RPMI7951 (cell line): ENCODE measurements at places on chromosomes 12 and 14.

DNA sequence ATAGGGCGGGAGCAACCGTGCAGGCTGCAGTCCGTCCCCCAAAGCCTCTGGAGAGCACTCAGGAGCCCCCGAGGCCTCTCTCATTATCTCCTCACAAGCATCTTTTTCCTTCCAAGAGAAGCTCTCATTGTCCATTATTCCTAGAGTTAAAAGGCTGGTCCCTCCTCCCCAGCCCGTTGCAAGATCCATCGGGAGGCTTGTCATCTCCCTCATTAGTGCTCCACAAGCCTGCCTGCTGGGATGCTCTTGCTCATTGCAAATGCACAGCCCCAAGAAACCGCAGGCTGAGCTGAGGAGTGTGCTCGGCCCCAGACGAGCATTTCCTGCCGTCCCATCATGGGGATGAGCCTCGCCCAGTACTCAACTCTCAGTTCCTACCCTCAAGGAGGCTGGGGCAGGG is 23.3 kb downstream of the NUAK1 start:
- peak; percentile 70 for DNase-seq

DNA sequence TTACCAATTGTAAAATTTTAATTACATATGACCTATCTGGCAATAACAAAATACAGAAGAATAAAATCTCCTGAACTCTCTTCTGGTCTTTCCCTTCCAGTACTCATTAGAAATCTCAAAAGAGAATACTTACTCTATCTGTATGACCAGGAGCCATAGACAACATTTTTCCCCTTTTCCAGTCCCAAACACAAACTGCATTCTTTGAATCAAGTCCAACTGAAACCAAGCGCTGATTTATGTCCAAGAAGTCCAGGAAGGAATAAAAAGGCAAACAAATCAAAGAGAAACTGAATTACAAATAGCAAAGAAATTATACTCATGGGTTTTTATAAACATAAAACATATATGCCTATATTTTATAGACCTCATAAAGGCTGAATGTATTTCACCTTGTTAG is 46.7 kb downstream of the EML5 start:
- DNase-seq: no peak

DNA sequence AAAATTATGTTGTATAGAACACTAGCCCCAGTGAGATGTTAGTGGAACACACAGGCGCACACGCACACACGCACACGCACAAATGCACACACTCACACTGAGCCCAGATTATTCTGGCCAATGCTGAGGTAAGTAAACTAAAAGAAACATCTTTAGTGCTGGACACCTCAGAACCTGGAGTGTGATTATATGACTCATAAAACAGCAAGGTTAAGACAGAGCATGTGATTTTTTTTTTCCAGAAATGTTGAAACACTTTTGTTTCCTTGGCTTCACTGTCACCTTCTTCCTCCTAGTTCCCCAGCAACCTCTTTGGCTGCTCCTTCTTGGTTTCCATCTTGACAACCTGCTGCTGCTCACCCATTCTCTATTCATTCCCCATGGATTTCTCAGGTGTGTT is 141.0 kb upstream of the ALG10B start:
- no peak for DNase-seq

DNA sequence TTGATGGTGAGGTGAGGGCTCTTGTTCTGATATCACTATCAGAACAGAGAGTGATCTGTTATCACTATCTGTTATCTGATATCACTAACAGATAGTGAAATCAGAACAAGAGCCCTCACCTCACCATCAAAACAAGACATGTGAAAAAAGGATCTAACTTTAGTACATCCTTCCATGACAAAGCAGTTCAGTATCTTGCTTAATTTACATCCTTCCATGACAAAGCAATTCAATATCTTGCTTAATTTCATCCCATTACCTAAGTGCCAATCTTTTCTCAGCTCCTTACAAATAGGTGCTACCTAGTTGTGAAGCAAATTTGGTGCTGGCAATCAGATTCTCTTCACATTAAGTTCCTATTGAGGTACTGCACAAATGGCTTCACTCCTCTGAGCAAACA is 1865.6 kb upstream of the FLRT2 start:
- no peak for DNase-seq

DNA sequence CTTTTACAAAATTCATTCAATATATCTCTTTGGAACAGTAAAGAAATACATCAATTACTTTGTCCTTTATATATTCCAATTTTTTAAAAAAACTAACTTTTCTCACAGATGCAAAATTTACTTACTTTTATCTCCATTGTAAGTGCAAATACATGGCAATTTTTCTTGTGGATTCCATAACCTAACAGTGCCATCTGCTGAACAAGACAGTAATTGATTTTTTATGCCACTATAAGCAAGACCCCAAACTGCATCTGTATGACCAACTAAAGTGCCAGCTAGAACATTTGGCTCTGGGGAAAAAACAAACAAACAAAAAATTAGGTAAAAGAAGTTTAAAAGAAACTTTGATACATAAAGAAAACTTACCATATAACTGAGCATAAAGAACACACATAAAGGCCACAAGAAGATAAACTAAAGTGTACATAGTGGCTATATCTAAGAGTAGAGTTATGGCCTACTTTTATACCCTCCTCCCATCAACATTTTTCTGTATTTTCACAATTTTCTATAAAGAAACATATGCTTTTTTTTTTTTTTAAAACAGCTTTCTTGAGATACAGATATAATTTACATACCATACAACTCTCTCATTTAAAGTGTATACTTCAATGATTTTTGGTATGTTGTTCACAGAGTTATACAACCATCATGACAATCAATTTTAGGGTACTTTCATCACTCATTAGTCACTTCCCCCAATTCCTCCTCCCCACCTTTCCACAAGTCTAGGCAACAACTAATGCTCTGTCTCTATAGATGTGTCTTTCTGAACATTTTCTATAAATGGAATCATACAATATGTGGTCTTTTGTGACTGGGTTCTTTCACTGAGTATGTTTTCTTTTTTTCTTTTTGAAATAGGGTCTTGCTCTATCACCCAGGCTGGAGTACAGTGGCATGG is 32.6 kb downstream of the COCH start:
- DNase-seq: peak; percentile 11

GRCh38 chr12:64054079-64054520 is 168.0 kb downstream of the KICS2 start:
- no peak for DNase-seq

DNA sequence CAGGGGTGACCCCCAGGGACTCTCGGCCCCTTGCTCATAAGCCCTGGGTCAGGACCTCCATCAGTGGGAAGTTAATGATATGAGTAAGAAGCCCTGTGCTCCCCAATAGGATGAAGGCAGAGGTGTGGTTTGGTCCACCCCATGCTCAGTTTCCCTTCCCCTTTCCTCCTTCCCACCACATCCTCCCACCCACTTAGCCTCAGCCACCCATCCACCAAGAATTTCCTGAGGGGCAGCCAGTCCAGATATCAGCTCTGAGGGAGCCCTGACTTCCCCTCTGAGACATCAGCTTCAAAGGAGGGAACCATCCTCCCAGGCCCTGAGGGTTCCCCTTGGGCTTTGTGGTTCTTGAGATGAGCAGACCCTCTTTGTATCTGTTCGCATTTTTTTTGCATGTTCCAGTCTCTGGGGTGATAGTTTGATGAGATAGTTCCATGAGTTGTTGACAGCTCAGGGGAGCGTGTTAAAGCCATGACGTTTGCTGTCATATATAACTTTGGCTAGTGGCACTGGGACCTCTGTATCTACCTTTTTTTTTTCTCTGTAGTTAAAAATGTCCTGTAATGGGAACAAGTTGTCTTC is 71.2 kb downstream of the LGMN start:
- DNase-seq: no peak

- peak; percentile 35 for DNase-seq
These were observed 131.8 kb upstream of the EEA1 start for GRCh38 chr12:93060666-93061472.

DNA sequence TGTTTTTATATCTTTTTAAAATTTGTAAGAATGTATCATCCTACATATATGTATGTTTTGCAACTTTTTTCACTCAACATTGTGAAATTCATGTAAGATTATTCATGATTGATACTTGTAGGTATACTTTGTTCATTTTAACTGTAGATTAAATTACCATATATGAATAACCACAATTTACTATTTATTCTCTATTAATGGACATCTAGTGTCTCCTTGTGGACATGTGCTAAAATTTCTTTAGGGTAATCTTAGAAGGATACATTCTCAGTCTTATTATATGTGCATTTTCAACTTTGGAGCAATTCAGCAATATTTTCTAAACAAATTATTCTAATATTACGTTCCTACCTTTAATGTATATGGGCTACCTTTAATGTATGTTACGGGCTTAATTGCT is 192.4 kb downstream of the FUT8 start:
- no peak for DNase-seq

- no peak for DNase-seq
These were observed 651 bp downstream of the PFKM start for GRCh38 chr12:48119834-48120195.

- no peak for DNase-seq
These were observed 203.3 kb upstream of the LRFN5 start for GRCh38 chr14:41403360-41403759.

- DNase-seq: no peak
These were observed 132.8 kb upstream of the CCND2 start for GRCh38 chr12:4140581-4141301.

DNA sequence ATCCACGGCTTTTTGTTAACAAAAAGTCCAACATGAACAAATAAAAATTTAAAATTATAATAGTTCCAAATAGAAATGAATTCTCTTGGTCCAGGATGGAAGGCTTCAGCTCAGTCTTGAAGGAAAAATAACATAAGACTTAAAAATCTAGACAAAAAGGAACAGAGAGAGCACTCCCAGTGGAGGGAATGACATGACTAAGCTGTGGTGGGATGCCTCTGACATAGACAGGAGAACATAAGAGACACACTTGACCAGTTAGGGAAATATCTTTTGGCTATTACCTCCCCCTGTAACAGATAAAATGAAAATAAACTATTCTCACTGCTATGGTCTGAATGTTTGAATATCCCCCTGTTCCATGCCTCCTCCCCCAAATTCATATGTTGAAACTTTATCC is 106.8 kb downstream of the BBS10 start:
- DNase-seq: no peak

- no peak for DNase-seq
These were observed 63.4 kb downstream of the ASCL1 start for GRCh38 chr12:103020839-103021238.
